Activated CD4-positive, alpha-beta T cell treated with anti-CD3 and anti-CD28 coated beads, Interleukin-2, amount 10 ng/mL, durations not matched to agents 7 days and 5 days (primary cell): ENCODE measurements at places on chromosomes 6 and 20.
A peak's percentile ranks its signal among the peaks of the same experiment; 100 is the strongest.

DNA sequence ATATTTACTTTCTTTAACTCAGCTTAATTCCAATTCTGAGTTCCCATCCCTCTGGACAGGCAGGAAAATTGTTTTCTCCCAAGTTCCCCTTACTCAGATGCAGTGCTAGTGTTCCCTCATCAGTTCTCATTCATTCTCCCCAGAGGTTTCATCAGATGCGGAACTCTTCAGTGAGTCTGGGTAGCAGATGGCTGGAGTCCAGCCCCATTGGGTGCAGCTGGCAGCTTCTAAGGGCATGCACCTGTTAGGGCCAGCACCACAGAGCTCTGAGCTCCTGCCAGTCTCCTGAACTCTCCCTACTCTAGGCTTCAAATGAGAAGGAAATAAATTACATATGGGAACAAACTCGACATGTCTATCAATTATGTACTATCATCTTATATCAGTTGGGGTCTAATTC, 76.6 kb downstream of the SOD2 start:
- no peak for DNase-seq
- peaks cover 2% of the 10 kb centered on the region for H3K36me3 ChIP-seq
- H3K27me3 ChIP-seq, result peaks cover 3% of the 10 kb centered on the region
- H3K27ac ChIP-seq, result no peak overlapping the region

DNA sequence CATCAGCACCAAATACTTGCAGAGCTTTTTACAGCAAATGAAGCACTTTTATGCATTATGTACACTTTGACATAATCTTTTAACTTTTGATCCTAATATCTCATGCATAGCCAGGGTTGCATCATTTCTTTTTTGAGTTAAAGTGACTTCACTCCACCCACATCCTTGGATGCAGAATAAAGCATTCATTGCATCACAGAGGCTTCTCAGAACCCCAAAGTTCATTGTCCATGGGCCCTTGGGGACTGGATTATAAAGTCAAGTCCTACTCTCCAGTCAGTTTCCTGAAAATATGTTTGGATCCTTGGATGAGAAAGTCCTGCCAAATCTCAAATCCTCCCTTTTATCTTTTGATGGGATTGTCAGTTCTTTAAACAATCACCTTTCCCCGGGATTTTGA, 10.6 kb upstream of the EFHC1 start:
- peaks cover 9% of the 10 kb centered on the region for H3K36me3 ChIP-seq
- H3K4me3 ChIP-seq, result no peak overlapping the region
- H3K4me1 ChIP-seq, result no peaks in the 10 kb centered on the region
- H3K27ac ChIP-seq, result no peak overlapping the region
- no peaks in the 10 kb centered on the region for H3K27me3 ChIP-seq

DNA sequence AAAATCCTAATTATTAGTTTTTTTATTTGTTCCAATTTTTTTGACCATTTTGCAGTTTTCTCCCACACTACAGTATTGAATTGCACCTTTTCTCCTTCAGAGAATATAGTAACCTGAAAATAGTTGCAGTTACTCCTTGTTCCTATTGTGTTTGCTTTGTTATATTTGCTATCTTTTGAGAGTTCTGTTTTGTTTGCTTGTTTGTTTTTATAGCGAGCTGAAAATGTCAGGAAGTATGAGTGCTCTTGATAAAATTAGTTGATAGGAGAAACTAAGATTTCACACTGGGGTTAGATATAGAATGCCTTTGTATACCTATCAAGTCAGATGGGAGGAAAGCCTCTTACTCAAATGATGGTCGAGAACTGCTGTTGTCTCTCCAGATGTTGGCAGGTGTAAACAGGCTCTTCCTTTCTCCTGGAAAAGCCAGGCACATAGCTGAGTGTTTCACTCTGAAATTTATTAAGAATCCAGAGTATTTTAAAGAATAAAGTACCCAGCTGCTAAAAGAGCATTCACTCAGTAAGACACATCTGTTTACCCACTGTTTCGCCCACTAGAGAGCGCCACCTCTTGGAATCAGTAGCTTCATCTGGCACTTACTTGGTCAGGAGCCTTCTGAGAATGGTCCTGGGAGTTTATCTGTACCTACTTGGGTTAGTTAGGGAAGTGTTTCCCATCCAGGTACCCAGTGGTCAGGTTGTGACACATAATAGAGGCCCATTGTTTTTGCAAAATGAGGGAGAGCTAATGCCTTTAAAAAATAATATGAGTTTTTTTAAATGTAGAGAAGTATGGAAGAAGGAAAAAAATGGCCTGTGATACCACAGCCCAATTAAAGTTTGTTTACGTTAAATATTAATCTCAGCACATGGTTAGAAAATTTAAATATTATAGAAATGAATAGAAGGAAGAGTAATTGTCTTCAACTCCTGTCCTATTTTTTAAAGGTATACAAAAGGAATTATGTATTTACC, 11.2 kb downstream of the NT5DC1 start:
- no peaks in the 10 kb centered on the region for H3K4me1 ChIP-seq
- H3K4me3 ChIP-seq, result no peak overlapping the region
- H3K36me3 ChIP-seq, result peaks cover 23% of the 10 kb centered on the region
- no peaks in the 10 kb centered on the region for H3K27me3 ChIP-seq
- no peak overlapping the region for H3K27ac ChIP-seq

GRCh38 chr6:50952092-50952907, 133.6 kb downstream of the TFAP2B start:
- no peaks in the 10 kb centered on the region for H3K27me3 ChIP-seq
- H3K27ac ChIP-seq, result no peak overlapping the region
- H3K4me3 ChIP-seq, result no peak overlapping the region
- DNase-seq, result no peak
- H3K4me1 ChIP-seq, result no peaks in the 10 kb centered on the region

GRCh38 chr6:147779624-147780023, 271.1 kb downstream of the SAMD5 start:
- DNase-seq, result no peak
- H3K27me3 ChIP-seq, result no peaks in the 10 kb centered on the region
- H3K27ac ChIP-seq, result no peak overlapping the region
- no peak overlapping the region for H3K4me3 ChIP-seq
- no peaks in the 10 kb centered on the region for H3K36me3 ChIP-seq
- H3K4me1 ChIP-seq, result no peaks in the 10 kb centered on the region

DNA sequence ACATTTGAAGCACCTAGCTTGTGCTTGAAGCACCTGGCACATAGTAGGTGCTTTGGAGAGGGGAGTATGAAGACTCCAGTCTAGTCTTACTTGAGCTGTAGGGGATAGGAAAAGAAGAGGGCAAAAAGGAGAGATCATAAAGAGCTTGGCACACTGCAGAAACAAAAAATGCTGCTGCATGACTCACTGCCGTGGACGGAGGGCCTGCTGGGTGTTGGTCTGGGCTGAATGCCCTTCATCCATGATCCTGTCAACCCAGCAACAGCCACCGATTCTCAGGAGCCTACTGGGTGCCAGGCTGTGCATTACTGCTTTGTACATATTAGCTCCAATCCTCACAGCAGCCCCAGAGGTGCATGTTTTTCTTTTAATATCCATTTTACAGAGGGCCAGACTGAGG, 6.0 kb downstream of the PDYN start:
- H3K4me1 ChIP-seq, result no peaks in the 10 kb centered on the region
- H3K27ac ChIP-seq, result no peak overlapping the region
- peaks cover 18% of the 10 kb centered on the region for H3K27me3 ChIP-seq
- no peaks in the 10 kb centered on the region for H3K36me3 ChIP-seq
- DNase-seq, result no peak

DNA sequence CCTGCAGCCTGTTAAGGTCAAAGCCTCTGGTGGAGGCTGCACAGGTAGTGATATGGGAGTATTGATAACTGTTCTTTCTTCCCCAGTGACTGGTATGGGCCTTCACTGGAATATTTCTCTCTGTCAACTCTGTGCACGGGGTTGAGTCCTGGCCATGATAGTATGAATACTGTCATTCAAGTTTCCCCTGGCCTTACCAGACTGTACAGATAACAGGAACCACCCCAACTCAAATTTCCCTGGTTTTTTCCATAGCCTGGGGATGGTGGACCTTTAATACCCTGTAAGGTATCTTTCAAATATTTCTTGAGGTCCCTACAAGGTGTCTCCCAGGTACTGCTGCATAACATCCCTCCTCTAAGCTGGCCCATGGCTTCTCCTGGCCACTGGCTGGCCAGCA, 51.4 kb upstream of the TNFAIP3 start:
- no peak overlapping the region for H3K4me3 ChIP-seq
- no peak for DNase-seq
- peak overlapping the region; percentile 57 for H3K27ac ChIP-seq
- H3K4me1 ChIP-seq, result peaks cover 61% of the 10 kb centered on the region
- no peaks in the 10 kb centered on the region for H3K27me3 ChIP-seq

GRCh38 chr6:160349020-160349441, 853 bp downstream of the SLC22A3 start:
- no peak overlapping the region for H3K4me3 ChIP-seq
- no peak overlapping the region for H3K27ac ChIP-seq
- DNase-seq, result no peak

- H3K4me1 ChIP-seq, result peaks cover 27% of the 10 kb centered on the region
- H3K36me3 ChIP-seq, result peaks cover 12% of the 10 kb centered on the region
- no peak overlapping the region for H3K4me3 ChIP-seq
Observed at GRCh38 chr6:156905801-156906200, 128.6 kb downstream of the ARID1B start.

- no peak overlapping the region for H3K27ac ChIP-seq
- no peak overlapping the region for H3K4me3 ChIP-seq
- H3K4me1 ChIP-seq, result peaks cover 21% of the 10 kb centered on the region
- H3K36me3 ChIP-seq, result peaks cover 2% of the 10 kb centered on the region
- DNase-seq, result no peak
Observed at GRCh38 chr6:15966000-15966520, 162.8 kb upstream of the MYLIP start.

- no peaks in the 10 kb centered on the region for H3K27me3 ChIP-seq
- no peak overlapping the region for H3K27ac ChIP-seq
- no peaks in the 10 kb centered on the region for H3K4me1 ChIP-seq
- DNase-seq, result no peak
Observed at GRCh38 chr6:79571030-79571367, 33.8 kb upstream of the LCA5 start.

DNA sequence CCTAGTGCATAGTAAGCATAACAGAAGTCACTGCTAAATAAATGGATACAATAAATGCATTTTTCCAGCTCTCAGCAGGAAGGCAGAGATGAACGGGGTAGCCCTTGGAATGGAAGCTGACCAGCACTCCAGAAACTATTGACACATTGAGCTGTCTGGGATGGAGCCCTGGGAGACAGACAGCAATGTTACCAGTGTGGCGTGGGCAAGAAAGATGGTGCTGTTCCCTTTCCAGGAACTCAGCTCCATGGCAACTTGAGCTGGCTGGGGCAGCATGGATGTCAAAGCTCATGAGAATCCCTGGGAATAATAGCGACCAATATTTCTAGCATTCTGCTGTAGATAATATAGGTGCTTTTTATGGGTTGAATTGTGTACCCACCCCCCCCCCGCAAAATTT, 104.3 kb upstream of the PTPRT start:
- no peaks in the 10 kb centered on the region for H3K36me3 ChIP-seq
- H3K27me3 ChIP-seq, result no peaks in the 10 kb centered on the region
- no peaks in the 10 kb centered on the region for H3K4me1 ChIP-seq
- H3K4me3 ChIP-seq, result no peak overlapping the region
- no peak overlapping the region for H3K27ac ChIP-seq

DNA sequence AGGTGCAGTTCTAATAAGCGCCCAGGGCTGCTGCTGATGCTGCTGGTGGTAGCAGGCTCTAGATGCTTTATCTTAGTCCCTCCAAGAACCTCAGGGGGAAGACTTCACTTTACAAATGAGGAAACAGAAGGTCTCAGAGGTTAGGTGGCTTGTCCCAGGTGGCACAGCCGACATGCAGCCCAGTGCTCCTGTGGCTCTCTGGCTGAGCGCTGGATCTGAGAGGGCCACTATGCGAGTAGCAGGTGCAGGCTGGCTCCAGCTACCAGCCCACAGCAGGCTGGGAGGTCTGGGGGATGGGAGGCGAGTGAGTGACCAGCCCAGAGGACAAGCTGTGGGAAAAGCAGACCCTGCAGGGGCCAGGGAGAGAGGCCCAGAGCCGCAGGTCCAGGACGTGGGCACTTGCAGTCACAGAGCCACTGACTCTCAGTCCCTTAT, 90.9 kb downstream of the PRND start:
- peaks cover 81% of the 10 kb centered on the region for H3K4me1 ChIP-seq
- H3K36me3 ChIP-seq, result peaks cover 76% of the 10 kb centered on the region
- no peak for DNase-seq
- H3K4me3 ChIP-seq, result peak overlapping the region; percentile 88

DNA sequence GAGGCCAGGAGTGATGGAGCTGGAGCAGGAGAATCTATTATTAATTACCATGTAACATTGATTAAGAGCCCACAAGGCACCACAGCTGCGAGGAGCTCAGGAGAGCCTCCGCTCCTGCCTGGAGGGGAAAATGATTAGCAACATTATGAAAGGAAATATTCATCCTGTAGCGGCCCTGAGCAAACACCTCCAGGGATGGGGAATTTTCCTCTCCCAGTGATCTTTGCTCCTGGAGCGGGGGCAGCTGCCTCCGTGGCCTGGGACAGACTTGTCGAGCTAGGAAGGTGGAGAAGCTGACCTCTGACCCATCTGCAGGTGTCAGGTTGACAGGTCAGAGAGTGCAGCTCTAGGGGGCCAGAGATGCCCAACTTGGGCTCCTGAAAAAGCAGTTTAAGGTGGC, 40.1 kb upstream of the SIRPA start:
- no peaks in the 10 kb centered on the region for H3K36me3 ChIP-seq
- no peak for DNase-seq
- peaks cover 13% of the 10 kb centered on the region for H3K4me1 ChIP-seq
- H3K27ac ChIP-seq, result no peak overlapping the region

GRCh38 chr20:37907330-37907676, 4.4 kb downstream of the VSTM2L start:
- no peaks in the 10 kb centered on the region for H3K36me3 ChIP-seq
- H3K27me3 ChIP-seq, result peaks cover 26% of the 10 kb centered on the region
- no peak overlapping the region for H3K27ac ChIP-seq
- no peak for DNase-seq
- H3K4me3 ChIP-seq, result no peak overlapping the region
- H3K4me1 ChIP-seq, result peaks cover 6% of the 10 kb centered on the region

DNA sequence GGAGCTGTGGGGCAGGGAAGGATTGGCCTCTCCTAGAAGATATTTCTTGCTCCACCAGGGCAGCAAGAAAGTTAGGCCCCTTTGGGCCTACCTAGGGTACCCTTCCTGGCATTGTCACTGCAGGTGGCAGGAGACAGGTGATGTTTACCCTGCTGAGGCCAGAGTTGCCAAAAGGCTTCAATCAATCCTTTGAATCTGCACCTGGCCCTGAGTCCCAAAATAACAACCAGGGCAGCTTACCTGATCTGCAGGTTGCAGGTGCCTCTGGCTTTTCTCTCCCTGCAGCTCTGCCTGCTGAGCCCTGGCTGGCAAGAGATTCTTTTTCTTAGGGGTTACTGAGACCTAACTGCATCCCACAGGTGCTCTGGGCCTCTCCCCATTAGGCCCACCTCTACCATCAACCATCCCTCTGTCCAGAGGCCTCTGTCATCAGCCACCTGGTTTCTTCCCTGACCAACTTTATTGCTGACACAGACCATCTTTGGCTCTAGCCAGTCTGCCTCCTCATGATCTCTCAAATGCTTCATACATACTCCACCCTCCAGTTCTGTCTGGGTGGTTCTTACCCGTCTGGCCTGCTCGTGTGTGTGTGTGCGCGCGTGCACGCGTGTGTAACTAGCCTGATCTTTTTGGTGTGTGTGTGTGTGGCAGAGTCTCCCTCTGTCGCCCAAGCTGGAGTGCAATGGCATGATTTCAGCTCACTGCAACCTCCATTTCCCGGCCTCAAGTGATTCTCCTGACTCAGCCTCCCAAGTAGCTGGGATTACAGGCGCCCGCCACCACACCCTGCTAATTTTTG, 13.7 kb downstream of the BCL2L1 start:
- H3K36me3 ChIP-seq, result peaks cover 66% of the 10 kb centered on the region
- peak overlapping the region; percentile 44 for H3K27ac ChIP-seq
- no peak overlapping the region for H3K4me3 ChIP-seq
- no peak for DNase-seq

- H3K4me1 ChIP-seq, result peaks cover 24% of the 10 kb centered on the region
- H3K36me3 ChIP-seq, result peaks cover 10% of the 10 kb centered on the region
- no peak overlapping the region for H3K4me3 ChIP-seq
- no peak overlapping the region for H3K27ac ChIP-seq
- peak; percentile 51 for DNase-seq
- H3K27me3 ChIP-seq, result no peaks in the 10 kb centered on the region
Observed at GRCh38 chr20:31516651-31517050, 2.4 kb downstream of the HM13 start.
